ENCODE measurements at places on chromosomes 5 and 9.
A peak's percentile ranks its signal among the peaks of the same experiment; 100 is the strongest.

DNA sequence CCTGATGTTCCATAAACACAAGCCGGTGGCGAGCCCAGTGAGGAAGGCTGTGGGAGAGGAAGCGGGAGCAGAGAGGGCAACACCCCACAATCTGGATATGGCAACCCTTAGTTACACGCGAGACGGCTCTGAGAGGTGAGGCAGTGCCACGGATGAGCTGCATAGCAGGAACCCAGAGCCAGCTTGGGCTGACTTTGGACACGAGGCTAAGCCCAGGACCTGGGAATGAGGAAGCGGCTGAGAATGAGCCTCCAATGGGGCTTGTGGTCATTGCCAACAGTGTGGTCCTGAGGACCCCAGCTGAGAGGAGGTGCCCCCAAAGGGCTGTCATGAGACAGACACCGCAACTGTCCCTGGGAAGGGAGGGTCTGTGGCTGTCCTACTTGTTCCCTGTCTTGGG lies 160.0 kb upstream of the SMIM23 start:
- no peak for DNase-seq

- DNase-seq: no peak
Measured at GRCh38 chr9:86257391-86257790, 2.1 kb downstream of the C9orf153 start.

DNA sequence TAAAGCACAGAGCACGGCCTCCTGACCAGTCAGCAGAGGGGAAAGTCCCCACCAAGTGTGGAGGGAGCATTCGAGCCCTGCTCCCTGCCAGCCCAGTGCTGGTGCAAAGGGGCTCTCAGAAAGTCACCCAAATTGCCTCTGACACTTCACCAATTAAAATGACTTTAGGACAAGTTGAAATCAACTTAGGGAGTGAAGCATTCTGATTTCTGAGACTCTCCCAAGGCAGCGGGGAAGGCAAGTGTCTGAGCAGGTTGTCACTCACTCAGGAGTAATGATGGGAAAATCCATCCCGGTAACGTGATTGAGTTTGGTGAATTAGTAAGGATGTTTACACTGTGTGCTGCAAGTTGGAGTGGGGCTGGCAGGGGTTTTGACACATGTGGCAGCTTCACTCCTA lies 73.7 kb downstream of the PCDH1 start:
- DNase-seq: no peak

- no peak for DNase-seq
Measured at GRCh38 chr9:132383462-132383883, 23.2 kb downstream of the TTF1 start.

DNA sequence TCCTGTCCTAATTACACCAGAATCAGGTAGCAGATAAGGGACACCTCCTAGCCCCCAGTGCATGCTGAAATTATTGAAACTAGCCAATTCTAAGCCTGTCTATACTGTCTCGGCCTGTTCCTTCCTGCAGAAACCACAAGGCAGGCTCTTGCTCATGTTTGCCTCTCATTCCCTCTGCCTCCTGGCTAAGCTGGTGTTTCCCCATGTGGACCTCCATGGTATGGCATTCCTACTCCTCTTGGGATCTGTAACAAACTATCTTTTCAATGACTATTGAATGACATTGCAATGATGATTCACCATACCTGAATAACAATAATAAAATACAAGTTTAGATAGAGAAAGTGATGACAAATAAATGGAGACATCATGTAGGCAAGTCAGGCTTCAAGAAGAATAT lies 35.6 kb upstream of the ADAMTS16 start:
- DNase-seq: no peak

DNA sequence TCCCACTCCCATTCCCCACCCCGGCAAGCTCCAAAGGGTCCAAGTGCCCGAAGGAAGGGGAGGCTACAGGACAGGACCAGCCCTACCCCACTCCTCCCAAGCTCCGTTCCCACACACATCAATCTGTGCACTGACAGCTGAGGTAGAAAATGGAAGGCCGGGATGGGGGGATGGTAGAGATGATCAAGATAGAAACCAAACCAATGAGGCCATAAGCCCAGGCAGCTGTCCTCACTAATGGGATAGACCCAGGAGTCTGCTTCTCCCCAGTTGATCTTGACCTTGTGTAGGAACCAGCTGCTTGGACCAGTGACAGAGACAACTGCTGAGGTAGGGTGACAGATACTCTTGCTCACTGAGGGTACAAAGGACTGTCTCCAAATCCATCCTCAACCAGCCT lies 38.6 kb downstream of the B4GALT1 start:
- no peak for DNase-seq

DNA sequence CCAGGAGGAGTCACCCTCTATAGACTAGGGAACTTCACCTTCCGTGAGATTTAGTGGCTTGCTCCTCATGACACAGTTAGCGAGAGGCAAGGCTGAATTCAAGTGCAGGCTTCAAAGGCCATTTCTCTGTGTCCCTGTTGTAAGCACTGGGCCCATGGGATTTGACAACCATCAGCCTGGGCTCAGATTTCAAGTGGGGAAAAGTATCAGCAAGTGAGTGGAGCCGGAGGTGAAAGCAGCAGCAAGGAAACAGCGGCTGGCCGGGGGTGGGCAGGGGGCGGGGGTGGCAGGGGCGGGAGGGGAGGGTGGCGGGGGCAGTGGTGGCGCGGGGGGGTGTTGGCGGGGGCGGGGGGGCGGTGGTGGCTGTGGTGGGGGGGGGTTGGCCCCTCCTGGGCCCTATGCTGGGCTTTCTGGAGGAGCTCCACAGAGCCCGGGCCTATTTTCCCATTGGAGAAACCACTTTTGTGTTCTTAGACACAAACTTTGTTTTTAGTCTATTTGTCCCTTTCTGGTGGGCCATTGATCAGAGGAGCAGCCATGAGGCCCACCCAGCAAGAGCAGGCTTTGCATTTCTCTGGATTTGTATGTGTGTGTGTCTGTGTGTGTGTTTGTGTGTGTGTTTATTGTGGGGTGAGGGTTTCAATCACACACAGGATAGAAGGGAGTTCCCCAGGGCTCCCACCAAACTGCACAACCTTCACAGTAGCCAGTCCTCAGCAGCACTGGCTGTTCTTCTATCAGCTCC lies 165.4 kb upstream of the RAI14 start:
- no peak for DNase-seq

- no peak for DNase-seq
Measured at GRCh38 chr5:59001154-59001553, 418.3 kb downstream of the RAB3C start.

DNA sequence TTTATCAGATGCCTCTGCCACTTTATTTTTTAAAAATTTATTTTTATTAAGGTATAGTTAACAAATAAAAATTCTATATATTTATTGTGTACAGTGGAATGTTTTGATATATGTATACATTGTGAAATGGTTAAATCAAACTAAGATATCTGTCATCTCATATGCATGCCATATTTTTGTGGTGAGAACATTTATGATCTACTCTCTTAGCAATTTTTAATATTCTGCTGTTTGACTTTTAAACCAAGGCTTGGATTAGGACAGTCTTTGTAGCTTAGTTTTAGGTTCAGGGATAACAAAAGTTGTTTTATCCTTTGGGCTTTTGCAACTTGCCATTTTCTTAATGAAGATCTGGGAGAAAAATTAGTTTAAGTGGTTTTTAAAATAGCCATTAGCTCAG lies 46.0 kb upstream of the CDKN2B start:
- DNase-seq: no peak

- DNase-seq: no peak
Measured at GRCh38 chr5:60810438-60811085, 33.5 kb downstream of the ELOVL7 start.

DNA sequence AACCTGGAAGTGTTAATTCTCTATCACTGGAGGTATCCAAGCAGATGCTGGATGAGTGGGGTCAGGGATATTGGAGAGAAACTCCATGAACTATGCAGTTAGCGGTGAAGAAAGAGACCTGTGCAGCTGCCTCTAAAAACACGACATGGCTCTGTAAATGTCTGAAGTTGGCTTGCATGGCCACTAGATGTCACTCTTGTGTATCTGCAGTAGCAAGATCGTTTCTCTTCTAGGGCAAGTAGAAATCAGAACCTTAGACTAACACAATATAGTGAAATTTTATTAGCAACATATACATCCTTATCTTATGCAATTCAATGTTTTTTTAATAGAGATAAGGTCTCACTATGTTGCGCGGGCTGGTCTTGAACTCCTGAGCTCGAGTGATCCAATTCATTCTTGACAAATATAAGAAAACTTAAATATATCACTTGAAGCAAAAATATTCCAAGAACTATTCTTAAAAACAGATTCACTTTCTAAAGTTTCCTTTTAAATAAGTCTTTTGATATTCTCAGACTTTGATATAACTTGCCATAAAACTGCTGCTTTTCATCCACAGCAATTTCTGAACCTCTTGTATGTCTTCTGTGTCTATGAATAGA lies 2.9 kb downstream of the OR2S2 start:
- peak; percentile 39 for DNase-seq

GRCh38 chr5:135095052-135095715 lies 61.2 kb upstream of the PITX1 start:
- no peak for DNase-seq

GRCh38 chr5:171776770-171777759 lies 8.6 kb upstream of the SMIM23 start:
- DNase-seq: no peak

- no peak for DNase-seq
Measured at GRCh38 chr5:173680660-173681242, 64.3 kb upstream of the BOD1 start.

DNA sequence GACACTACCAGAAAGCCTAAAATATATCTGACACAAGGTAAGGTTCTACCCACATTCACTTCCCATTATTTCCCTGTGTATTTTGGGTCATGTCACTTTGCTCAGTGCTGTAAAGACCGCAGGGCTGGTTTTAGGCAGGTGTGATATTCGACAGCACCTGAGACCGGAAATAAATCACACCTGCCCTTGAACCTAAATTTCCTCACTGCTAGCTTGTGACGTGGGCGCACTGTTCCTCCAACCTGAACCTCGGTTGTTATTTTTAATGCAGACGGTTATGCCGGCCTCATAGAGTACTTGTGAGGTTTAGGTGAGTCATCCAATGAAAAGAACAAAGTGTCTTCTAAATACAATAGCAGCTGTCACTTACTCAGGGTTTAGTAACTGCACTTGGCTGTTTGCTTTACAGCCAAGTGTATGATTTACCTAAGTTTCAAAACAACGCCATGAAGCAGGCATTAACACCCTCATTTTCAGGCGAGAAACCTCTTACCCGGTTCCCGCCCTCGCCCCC lies 20.7 kb upstream of the ZNF782 start:
- peak; percentile 35 for DNase-seq

GRCh38 chr5:72246954-72247442 lies 73.0 kb downstream of the MRPS27 start:
- DNase-seq: no peak

- DNase-seq: no peak
Measured at GRCh38 chr5:114369680-114370417, 8.0 kb downstream of the KCNN2 start.

DNA sequence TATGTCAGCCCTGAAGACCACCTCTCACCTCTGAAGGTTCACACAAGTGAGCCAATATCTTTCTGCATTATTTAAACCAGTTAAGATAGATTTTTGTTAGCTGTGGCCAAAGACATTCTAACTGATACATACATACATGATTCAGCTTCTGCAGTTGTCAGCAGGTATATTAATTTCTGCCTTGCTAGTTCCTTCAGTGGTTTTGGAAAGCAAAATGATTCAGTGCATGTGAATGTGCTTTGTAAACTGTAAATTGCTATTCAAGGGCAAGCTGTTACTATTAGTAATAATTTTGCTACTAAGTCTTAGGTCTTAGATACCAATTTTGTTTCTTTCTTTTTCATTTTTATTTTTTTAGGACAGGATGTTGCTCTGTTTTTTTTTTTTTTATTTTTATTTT lies 89.2 kb upstream of the ERBIN start:
- DNase-seq: no peak

DNA sequence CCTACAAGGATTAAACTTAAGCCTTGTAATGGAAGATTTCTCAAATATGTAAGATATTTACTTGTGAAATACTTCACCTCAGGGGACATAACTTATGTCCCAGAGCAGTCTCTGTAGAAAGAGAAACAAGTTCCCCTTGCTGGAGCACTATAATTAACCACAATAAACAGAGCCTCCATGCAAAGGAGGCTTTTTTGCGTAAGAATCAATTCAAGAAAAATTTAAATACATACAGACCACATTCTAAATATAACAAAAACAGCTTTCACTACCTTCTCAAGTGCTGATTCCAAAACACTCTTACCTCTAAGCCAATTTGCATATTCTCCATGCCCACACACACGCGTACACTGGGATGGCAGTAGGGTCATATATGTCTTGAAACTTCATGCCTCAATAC lies 30.7 kb upstream of the CCNB1 start:
- no peak for DNase-seq

All from activated CD4-positive, alpha-beta T cell treated with anti-CD3 and anti-CD28 coated beads, Interleukin-2, amount 50 U/mL, for 4 hours (primary cell).